ENCODE measurements at places on chromosomes 5 and 9.
A peak's percentile ranks its signal among the peaks of the same experiment; 100 is the strongest.

DNA sequence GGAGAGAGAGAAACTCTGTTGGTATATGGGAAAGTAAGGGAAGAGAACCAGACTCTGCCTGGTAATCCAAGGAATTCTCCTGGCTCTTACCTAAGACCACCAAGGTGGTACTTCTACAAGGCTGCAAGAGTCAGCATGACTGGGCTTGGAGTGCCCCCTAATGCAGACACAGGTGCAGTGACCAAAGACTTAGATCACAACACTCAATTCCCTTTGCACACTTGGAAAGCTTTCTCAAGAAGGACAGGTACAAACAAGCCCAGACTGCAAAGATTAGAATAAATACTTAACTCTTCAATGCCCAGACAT is 25.2 kb downstream of the UGT3A2 start:
- no peak for DNase-seq

DNA sequence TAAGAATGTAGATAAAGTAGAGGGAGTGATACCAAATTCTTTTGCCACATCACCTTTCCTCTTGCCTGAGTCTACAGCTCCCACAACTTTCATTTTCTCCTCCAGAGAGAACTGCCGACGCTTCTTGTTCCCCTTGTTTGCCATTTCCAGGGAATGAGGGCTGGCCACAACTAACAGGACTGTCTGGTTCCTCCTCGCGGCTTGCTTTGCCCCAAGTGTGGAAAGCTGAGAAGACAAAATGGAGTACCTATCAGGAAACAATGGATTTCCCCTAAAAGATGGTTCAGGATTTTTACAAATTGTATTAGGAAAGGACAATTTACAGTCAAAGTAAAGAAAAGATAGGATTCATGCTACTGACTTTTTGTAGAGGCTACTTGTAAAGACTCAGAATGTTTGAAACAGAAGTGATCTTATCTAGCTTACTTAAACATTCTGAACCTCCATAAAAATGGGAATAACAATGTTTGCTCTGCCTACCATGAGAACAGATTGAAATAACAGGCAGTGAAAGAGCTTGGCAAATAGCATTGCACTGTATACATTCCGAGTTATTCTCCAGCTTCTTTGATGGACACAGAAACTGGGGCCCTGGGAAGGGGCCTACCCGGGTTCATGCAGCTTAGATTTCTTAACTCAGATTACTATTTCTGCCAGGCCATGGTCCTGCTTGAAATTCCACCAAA is 4.1 kb downstream of the TIGD6 start:
- DNase-seq = no peak

- DNase-seq = no peak
These were observed 10.0 kb upstream of the DOLPP1 start for GRCh38 chr9:129070696-129071525.

- peak; percentile 66 for DNase-seq
These were observed 3.7 kb upstream of the WDR31 start for GRCh38 chr9:113343732-113344231.

GRCh38 chr5:61919920-61920319 is 386.1 kb upstream of the KIF2A start:
- no peak for DNase-seq

GRCh38 chr9:134622896-134623257 is 18.7 kb upstream of the COL5A1 start:
- no peak for DNase-seq

DNA sequence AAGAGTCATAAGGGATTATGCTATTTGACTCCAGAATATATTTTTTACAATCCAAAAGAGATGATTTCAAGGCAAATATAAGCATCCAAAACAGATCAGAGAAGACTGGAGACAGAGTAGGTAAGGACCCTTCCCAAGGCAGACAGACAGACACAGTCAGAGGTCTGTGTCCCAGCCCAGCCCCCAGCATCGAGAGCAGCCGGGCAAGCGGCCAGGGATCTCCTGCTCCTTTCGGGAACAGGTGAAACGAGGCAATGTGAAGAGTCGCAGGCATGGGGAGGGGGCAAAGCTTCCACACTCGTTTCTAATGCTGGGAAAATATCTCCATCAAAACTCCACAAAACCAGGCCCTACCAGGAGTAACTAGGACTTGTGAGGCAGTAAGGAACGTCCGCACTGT is 5.8 kb downstream of the PAEP start:
- no peak for DNase-seq

DNA sequence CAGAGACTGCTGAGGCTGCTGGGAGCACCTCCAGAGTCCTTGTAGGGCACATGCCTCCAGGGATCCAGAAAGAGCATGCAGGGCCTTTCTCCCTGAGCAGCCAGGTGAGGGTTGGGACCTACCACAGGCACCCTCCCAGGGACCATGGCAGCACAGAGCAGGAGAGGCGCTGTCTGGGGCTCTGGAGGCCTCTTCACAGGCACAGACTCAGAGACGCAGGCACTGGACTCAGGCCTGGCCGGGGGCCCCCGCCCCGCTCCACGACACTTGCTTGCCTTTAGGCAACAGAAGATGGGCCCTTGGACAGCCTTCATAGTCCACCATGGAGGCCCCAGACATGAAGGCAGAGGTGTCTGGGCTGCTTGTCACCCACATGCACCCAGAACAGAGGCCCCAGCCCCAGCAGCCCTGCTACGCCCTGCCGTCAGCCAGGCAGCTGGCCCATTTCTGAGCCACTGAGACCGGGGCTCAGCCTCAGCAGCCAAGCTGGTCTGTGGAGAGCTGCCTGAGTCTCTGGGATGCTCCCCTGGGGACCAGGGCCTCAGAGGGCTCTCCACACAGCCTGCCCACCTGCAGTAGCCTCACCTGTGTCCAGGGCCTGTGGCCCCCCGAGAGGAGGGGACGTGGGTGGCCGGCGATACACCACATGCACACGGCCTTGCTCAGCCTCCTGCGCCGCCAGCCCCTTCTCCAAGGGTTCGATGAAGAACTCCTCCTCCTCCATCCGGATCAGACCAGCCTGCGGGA is 72.8 kb downstream of the ADAMTS2 start:
- DNase-seq = no peak

DNA sequence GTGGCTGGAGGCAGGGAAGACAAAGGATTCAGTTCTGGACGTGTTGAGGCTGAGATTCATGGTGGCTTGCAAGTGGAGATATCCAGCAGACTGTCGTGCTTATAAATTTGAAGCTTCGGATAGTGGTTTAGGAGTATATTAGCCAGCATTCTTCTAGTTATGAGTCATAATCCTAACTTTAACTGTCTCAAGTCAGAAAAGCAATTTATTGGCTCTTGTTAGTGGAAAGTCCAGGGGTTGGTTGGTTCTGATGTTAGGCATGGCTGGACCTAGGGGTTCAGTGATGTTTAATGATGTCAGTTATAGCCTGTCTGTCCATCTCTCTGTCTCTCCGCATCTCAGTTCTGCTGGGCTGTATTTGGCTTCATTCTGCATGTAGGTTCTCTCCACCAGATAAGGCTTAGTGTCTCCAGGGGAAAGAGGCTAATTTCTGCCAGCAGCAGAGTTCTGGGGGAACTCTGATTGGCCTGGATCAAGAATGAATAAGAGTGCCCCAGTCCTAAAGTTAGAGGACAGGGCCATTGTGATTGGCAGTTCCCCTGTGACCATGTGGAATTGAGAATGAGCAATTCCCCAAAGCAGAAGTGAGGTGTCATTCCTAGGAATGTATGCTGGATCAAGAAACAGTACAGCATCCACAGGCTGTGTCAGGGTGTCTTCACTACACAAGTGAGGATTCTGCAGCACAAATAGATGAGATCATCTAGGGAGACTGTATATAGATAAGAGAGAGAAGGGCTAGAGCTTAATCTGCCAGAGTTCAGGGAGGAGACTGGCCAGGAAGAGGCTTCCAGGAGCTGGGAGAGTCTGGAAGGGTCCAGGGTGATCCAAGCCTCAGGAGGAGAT is 72.9 kb upstream of the SHB start:
- DNase-seq = peak; percentile 64

- no peak for DNase-seq
These were observed 27.8 kb upstream of the PRDM12 start for GRCh38 chr9:130636648-130637020.

DNA sequence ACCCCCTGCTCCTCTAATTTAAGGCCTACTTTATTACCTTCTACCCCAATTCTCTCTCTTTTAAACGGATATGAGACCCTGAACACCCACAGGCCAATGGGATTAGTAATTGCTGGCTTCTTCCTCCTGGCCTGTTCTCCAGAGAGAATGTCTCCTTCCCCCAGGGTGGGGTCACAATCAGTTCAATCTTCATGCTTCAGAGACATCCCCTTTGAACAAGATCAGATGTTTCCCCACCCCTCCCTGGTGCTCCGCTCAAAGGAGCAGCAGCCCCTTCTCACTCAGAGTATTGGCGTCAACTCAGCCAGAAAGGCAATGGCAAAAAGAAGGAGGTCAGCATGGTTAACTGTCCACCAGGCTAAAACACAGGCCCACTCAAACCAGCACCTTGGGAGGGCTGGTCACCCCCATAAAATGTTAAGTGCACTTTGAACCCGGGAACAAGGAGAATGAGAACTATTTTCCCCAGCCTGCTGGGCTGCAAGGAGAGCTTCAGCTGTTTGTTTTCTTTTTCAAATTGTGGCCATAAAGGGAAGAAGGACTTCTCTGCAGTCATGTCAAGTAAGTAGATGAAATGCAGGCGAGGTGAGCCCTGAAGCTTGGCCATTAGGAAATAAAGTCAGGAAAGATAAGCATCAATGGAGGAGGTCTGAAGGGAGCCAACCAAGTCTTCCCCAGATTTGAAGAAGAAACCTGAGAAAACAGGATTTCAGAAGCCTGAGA is 20.1 kb downstream of the LHFPL2 start:
- no peak for DNase-seq

- DNase-seq = peak; percentile 81
These were observed 802 bp downstream of the SPIN1 start for GRCh38 chr9:88388886-88389605.

DNA sequence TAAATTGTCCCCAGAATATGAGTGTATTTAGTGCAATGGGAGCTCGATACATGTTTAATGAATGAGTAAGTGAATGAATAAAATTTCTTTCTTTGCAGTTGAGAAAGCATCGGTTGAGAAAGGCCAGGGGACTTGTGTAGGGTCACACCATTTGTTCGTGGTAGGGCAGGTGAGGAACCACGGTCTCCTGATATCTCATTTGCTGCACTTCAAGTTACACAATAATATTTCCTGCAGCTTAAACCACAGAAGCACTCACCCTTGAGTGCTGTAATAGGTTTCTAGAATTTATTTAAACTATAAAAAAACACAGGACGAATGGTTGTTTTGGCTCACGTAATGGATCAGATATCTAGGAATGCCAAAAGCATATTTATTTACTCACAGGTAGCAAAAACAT is 429.8 kb downstream of the SPATA31D1 start:
- DNase-seq = no peak

GRCh38 chr5:124997186-124997893 is 250.9 kb upstream of the ZNF608 start:
- no peak for DNase-seq

- no peak for DNase-seq
These were observed 403.3 kb upstream of the PTPRD start for GRCh38 chr9:11016081-11016480.

- no peak for DNase-seq
These were observed 74.1 kb downstream of the PHF2 start for GRCh38 chr9:93650448-93650847.

GRCh38 chr5:61625681-61626621 is 293.9 kb downstream of the ZSWIM6 start:
- DNase-seq = peak; percentile 79

DNA sequence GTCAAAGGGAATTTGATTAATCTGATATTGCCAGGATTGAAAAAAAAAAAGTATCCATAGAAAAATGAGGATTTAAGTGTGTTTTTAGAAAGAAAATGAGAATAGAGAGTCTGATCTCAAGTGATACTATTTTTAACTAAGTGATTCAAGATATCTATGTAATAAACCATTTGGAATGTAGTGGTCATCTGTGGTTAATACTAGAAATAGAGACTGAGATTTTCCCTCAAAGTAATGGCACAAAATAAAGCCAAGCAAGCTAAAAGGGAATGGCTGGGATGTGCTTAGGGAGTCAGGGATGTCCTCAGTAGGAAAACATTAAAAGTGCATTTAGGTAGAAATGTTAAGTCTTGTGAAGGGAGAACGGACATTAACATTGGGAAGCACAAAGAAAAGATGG is 90.6 kb downstream of the FBXO4 start:
- DNase-seq = no peak

DNA sequence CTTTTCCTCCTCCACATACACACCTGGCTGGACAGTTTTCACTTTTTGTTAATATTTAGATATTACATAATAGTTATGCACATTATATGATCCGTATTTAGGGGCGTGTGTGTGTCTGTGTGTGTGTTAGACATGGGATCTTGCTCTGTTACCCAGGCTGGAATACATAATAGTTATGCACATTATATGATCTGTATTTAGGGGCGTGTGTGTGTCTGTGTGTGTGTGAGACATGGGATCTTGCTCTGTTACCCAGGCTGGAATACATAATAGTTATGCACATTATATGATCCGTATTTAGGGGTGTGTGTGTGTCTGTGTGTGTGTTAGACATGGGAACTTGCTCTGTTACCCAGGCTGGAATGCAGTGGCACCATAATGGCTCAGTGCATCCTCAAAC is 199.0 kb upstream of the OTULINL start:
- DNase-seq = no peak

DNA sequence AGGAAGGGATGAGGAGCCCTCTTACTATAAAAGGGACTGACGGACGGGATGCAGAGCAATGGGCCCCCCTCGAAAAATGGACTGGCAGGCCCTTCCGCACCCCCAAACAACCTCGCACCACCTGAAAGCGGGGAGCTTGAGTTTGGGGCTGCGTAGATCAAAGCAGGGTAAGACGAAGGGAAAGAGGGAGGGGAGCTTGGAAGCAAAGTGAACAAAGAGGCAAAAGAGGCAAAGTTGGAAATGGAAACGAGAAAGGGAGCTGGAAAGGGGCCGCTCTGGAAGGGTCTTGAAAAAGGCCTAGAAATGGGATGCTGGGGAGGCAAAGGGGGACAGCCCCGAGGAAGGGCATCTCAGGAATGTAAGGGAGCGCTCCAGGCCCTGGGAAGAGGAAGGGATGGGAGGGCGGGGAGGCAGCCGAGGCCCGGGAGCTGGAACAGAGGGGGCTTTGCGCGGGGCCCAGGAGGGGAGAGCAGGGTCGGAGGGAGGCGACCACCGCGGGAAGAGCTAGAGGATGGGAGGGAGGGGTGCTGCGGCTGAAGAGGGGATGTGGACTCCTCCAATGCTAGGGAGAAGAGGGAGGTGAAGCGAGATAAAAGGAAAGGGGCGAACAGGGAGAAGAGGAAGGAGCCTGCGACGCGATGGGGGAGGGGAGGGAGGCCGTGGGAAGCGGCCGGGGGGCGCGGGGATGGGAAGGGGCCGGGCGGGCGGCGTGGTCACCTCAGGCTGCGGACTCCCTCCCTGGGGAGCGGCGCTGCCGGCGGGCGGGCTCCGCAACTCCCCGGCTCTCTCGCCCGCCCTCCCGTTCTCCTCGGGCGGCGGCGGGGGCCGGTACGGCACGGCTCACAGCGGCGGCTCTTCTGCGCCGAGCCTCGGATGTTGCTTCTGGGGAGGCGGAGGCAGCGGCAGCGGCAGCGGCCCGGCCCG is 577 bp downstream of the RNF145 start:
- DNase-seq = no peak

GRCh38 chr5:177296581-177296980 is 6.9 kb downstream of the RAB24 start:
- DNase-seq = no peak

- DNase-seq = no peak
These were observed 20.6 kb downstream of the DROSHA start for GRCh38 chr5:31511305-31511704.

Measured in muscle of back (tissue), 13 donors.